ENCODE measurements at places on chromosomes 1 and 21. TPM values are rescaled to one million over a fixed set of nuclear protein-coding genes. Genes with fewer than 3 reads are reported as not detected.

Gene UMODL1
- total RNA-seq = not detected

Gene CD1B
- total RNA-seq = not detected

Gene ETNK2
- total RNA-seq = 9.4 TPM

Gene TMEM125
- total RNA-seq = not detected

Gene SLC2A5
- under 0.01 TPM for total RNA-seq

Gene AIRE
- not detected for total RNA-seq

Gene AVPR1B
- total RNA-seq = not detected

Gene BECN2
- not detected for total RNA-seq

Gene CLCA4
- total RNA-seq = not detected

Gene GUCA2B
- not detected for total RNA-seq

Gene CA6
- not detected for total RNA-seq

Gene GPR25
- total RNA-seq = not detected

Gene ERICH3
- total RNA-seq = not detected

Gene TSTD1
- total RNA-seq = 6.9 TPM

Gene ELK4
- total RNA-seq = 16.9 TPM

Gene KIF26B
- total RNA-seq = 4.3 TPM

Gene TEDDM1
- not detected for total RNA-seq

Gene CTTNBP2NL
- total RNA-seq = 14.5 TPM

Gene C1orf185
- total RNA-seq = not detected

Gene C1orf21
- 30.5 TPM for total RNA-seq

Gene MANEAL
- 1.5 TPM for total RNA-seq

Gene DNAJC6
- total RNA-seq = 18.5 TPM

Gene A3GALT2
- not detected for total RNA-seq

Gene AADACL3
- not detected for total RNA-seq

Gene TTC22
- under 0.01 TPM for total RNA-seq

Gene TTC24
- total RNA-seq = not detected

Gene TAL1
- under 0.01 TPM for total RNA-seq

Gene GJA8
- not detected for total RNA-seq

Gene ADGRL4
- total RNA-seq = 0.33 TPM

Gene NBPF26
- total RNA-seq = 3.8 TPM

Data from melanocyte of skin (primary cell).